ENCODE measurements at places on chromosomes 5 and 9.

- DNase-seq: no peak
Measured at GRCh38 chr5:97541864-97542263, 358.8 kb upstream of the RIOK2 start.

DNA sequence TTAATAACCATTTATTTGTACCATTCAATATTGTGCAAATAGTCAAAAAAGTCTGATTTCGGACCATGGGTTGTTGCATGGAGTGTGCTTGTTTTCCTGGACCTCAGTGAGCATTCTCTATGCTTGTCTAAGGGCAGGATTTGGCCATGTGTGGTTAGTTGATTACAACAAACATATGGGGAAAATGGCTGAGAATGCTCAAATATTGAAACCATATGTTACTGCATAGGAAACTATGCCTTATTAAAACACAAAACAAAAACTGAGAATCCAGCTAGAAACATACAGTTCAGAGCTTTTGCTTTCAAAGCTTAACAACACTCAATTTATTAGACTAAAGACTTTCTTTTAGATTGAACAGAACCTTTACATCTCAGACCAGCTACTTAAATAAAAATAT lies 928.3 kb downstream of the NR2F1-AS1 start:
- no peak for DNase-seq

GRCh38 chr5:67033880-67034651 lies 162.5 kb downstream of the CD180 start:
- no peak for DNase-seq

DNA sequence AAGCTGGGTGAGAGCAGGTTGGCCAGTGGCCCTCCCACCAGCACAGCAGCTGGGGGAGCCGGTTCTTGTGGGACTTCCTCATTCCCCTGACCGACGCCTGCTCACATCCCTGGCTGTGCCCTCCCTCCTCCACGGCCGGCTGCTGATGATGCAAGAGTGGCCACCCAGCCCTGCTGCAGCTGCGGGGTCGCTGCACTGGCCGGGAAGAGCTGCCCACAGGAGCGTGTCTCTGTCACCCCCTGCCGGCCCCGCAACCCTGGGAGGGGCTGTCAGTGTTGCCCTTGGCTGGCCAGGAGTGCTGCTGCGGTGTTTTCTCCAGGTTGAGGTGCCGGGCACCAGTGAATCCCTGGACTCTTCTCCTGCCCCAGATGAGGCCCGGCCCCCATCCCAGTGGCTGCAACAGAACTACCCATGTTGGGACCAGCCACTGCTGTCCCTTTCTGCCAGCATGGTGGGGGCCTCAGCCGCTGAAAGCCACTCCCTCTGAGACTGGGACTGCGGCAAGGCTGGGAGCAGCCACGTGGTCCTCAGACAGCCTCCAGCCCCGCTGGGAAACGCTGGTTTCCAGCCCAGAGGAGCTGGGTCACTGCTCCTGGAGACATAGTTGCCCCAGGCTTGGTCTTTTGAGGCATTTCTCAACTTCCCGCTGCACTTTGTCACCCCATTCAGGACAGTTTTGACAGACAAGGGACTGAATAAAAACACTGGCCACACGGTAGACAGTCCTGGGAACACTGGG lies 739 bp downstream of the CARD9 start:
- no peak for DNase-seq

- DNase-seq: no peak
Measured at GRCh38 chr5:23072179-23072578, 219.0 kb upstream of the CDH12 start.

GRCh38 chr5:60178101-60178500 lies 284.6 kb upstream of the PDE4D start:
- DNase-seq: no peak

- DNase-seq: no peak
Measured at GRCh38 chr5:178664141-178664540, 37.3 kb upstream of the CLK4 start.

GRCh38 chr9:6054280-6055099 lies 39.1 kb upstream of the RANBP6 start:
- DNase-seq: peak; percentile 30

DNA sequence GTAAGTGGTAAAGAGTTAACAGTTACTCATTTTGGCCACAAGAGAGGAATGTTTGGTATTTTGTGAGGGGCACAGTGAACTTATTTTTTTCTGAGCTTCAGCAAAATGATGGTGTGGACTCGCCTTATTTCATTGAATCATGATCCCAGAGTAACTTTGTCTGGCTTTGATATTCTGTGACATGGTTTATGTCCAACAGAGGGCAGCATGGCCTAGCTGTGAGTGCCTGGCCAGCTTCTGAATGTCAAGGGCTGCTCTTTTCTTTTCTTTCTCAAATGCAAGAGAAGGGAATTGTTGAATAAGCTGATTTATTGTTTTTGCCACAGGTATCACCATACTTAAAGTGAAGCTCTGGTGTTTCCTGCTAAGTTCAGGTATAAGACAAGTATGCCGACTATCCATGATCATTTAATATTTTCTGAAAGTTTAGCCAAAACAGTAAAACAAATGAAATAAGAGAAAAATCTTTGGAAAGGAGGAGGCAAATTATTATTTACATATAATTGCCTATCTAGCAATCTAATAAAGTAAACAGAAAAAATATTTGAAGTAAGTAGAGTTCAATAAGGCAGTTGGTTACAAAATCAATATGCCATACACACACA lies 31.7 kb downstream of the MRPL22 start:
- no peak for DNase-seq

GRCh38 chr9:116953271-116953670 lies 266.2 kb downstream of the TRIM32 start:
- DNase-seq: no peak

GRCh38 chr9:17856995-17857394 lies 278.1 kb downstream of the SH3GL2 start:
- DNase-seq: no peak

GRCh38 chr9:129584136-129584535 lies 36.8 kb downstream of the C9orf50 start:
- no peak for DNase-seq

GRCh38 chr5:157143127-157143971 lies 684 bp upstream of the MED7 start:
- DNase-seq: peak; percentile 25

GRCh38 chr5:120457839-120458507 lies 6.1 kb upstream of the PRR16 start:
- DNase-seq: peak; percentile 1

DNA sequence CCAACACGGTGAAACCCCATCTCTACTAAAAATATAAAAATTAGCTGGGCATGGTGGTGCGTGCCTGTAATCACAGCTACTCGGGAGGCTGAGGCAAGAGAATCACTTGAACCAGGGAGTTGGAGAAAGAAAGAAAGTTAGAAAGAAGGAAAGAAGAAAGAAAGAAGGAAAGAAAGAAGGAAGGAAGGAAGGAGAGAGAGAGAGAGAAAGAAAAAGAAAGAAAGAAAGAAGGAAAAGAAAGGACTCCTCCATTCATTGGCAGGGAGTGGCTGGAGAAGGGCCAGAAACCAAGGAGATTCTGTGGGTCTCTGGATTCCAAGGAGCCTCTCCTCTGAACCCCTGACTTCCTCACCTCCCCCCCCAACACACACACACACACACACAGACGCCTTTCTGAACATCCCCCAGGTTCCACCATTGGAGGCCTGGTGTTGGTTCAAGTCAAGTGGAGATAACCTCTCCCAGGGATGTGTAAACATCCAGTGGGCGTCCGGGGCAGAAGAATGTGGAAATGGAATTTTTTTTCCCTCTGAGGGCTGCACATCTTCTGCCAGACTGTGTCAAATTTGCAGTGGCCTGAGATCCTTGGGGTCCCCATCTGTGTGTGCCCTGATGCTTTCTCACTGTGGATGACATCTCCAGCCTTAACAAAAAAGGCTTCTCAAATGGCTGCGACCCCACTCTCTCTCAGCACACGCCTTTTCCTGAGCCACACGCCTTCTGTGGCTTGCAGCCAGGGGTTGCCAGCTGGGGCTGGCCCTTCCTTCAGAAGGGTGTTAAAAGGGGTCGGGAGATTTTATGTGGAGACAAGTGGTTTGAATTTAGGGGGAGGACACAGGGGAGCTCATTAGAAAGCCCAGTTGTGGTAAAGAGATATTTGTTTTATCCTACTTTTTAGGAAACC lies 109.3 kb upstream of the HAND1 start:
- no peak for DNase-seq

DNA sequence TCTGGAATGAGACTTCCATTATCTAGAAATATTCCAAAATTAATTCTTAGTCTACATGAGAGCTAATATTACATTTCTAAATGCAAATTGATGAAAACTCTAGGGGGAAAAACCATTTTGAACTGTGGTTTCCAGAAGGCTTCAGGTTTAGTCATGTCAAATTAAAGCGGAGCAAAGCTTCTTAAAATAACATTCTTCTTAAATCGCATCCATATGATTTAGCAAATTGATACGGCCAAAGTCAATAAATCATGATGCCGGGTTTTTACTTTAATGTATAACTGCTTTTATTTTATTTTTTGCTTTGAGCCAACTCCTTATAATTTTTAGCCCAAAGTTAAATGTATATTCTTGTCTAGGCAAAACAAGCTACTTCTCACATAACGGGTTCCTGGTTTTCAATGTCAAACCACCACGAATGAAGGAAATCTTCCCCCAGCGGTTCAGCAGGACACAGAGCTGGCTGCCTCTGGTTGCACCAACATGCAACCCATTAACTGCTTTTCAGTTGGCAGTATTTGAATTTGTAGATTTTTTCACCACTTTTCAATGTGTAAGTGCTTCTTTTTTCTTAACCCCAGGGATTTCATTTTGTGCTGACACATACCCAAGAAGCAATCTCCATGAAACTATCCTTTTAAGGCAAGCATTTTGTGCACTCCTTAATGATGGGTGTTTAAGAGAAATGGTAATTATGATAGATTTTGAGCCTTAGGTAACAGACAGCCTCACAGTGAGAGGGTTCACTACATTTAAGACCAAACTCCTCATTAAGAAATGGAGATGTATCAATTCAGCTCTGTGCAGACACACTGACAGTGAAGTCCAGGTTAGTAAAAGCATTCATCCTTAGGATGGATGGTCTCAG lies 35.5 kb downstream of the EFNA5 start:
- no peak for DNase-seq

DNA sequence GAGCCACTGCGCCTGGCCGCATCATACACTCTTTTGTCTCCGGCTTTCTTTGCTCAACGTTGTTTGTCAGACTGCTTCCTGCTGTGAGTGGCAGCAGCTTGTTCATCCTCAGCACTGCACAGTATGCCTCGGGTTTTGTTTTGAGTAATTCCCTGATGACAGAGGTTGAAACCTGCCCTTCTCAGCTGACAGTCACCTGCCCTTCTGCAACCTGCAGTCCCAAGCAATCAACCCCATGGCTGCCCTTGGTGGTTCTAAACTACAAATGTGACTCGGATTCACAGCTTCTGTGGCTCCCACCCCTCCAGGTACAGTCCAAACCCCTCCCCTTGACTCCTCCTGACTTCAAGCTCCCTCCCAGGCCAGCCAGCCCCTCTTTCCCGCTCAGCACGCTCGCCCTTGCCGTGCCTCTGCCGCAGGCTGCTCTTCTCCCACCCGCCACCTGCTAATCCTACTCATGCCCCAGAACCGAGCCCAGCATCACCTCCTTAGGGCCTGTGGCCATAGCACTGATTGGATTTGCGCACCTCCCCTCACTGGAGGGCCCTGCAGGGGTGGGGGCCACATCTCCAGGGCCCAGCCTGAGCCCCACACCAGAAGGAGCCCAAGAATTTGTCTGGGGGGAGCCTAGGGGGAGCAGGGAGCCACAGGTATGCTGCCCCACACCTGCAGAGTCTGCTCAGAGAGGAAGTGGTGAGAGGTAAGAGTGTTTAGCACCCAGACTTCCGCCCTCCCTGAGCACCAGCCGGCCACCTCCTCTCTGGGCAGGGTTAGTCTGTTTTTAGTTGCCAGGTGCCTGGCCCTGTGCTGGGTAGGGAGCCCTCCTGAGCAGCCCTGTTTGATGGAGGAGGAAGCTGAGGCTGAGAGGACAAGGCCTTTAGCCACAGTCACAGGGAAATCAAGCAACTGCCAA lies 10.1 kb downstream of the EEIG1 start:
- DNase-seq: peak; percentile 46

- no peak for DNase-seq
Measured at GRCh38 chr5:76908166-76908565, 44.7 kb upstream of the CRHBP start.

DNA sequence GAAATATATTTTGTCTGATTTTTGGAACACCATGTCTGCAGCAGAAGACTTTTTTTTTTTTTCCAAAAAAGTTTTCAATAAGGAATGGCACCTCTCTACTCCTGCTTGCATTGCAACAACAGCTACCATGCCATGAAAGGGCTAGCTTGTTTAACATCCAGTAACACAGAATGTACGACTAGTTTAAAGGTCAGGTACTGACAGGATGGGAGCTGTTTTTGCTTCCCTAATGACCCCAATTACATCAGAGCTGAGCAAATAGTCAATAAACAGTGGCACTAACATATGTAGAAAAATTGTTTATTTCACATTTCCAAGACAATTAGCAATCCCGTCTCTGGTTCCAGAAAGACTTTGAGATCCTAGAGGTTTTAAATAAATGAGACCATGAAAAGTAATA lies 693.8 kb downstream of the NR2F1-AS1 start:
- no peak for DNase-seq

DNA sequence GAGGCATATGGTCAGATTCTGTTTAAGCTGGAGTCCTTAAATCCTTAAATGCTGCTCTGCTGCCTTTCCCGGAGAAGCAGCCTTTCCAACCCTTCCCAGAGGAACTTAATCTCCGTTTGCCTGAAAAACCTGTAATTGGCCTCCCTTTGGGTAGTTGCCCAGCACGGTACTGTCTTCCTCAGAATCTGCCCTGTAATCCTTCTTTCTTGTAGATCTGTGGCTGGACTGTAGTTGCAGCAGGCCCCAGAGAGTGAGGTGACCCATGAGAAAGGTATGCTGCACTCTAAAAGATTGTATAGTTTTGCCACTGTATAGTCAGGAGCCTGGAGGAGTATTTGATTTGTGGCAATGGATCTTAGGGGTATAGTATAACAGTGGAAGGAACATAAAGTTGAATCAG lies 11.7 kb downstream of the SPIN1 start:
- DNase-seq: no peak

- DNase-seq: no peak
Measured at GRCh38 chr5:144328980-144329379, 158.3 kb downstream of the KCTD16 start.

GRCh38 chr5:43652537-43653302 lies 49.7 kb downstream of the NNT start:
- no peak for DNase-seq

DNA sequence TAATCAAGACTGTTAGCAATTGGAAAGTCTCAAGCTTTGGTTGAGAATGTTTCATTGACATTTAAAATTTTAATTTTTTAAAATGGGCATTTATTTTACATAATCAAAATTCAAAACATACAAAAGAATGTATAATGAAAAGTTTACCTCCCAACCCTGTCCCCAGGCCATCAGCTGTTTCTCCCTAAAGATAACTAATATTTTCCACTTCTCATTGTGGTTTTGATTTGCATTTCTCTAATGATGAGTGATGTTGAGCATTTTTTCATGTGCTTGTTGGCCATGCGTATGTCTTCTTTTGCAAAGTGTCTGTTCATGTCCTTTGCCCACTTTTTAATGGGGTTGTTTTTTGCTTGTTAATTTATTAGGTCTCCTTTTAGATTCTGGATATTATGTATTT lies 11.4 kb upstream of the MACIR start:
- no peak for DNase-seq
